ENCODE measurements at places on chromosomes 6 and 20.

GRCh38 chr6:17303444-17303843 is 22.3 kb downstream of the RBM24 start:
- DNase-seq: no peak

- no peak for DNase-seq
Observed at GRCh38 chr6:11650025-11650696, 112.6 kb downstream of the TMEM170B start.

GRCh38 chr6:34658605-34659265 is 37.8 kb downstream of the ILRUN start:
- DNase-seq: no peak

- DNase-seq: no peak
Observed at GRCh38 chr6:11754625-11755271, 23.9 kb downstream of the ADTRP start.

DNA sequence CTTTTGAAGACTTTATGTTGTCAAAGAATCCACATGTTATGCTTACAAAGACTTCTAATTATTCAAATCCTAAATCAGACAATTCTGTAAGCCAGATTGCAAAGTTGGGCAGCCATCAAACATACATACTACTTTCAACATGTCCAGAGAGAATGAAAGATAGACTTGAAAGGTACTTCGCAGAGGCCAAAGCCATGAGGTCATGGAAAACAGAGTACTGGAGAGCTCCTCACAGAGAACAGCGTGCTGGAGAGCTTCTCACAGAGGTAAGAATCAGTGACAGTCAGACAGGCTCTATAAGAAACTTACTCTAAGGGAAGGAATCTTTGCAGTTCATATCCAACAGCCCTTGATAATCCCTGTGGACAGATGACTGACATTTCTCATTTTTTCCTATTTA is 400.2 kb downstream of the GJA1 start:
- no peak for DNase-seq

GRCh38 chr6:32112431-32112980 is 3.4 kb upstream of the TNXB start:
- DNase-seq: no peak

- peak; percentile 30 for DNase-seq
Observed at GRCh38 chr6:166586424-166587156, at the start of gene RAMACL. Gene RAMACL, minus strand, starts transcription at chr6:166586678. Its CDS starts 201 bp downstream, at chr6:166586477.

- no peak for DNase-seq
Observed at GRCh38 chr6:92341201-92341600, 1078.2 kb downstream of the EPHA7 start.

DNA sequence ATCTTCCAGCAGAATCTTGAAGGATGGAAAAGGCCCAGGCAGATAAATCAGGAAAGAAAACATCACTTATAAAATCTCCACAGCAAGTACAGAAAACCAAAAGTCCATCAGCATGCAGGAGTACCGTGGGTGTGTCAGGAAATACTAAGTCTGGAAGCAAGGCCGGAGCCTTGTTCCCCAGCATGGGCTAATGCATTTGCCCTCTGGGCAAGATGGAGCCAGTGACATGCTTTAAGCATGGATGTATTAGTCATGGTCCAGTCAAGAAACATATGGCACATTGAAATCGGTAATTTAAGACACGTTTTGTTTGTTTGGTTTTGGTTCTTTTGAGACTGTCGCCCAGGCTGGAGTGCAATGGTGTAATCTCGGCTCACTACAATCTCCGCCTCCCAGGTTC is 506.0 kb upstream of the JARID2 start:
- DNase-seq: no peak

GRCh38 chr6:106685833-106686232 is 56.5 kb downstream of the QRSL1 start:
- no peak for DNase-seq

DNA sequence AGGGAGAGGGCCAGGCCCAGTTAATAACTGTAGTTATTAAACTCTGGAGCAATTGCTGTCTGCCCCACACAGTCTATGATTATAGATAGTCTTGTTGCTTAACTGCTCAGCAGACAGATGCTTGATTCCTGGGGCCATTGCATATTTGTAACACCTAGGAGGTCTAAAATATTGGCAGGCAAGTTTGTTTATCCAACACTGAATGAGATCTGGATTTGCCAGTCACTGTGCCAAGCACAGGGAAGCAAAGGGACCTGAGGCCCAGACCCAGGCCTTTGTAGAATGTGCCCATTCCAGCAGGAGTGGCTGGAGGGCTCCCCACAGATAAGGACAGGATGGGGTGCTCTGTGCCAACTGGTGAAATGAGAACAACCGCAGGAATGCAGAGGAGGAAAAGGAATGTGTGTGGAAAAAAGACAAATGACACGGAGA is 17.6 kb upstream of the ENTPD6 start:
- no peak for DNase-seq

GRCh38 chr6:148874698-148875293 is 128.0 kb downstream of the UST start:
- DNase-seq: no peak

- no peak for DNase-seq
Observed at GRCh38 chr6:105851606-105852005, 234.5 kb upstream of the PRDM1 start.

DNA sequence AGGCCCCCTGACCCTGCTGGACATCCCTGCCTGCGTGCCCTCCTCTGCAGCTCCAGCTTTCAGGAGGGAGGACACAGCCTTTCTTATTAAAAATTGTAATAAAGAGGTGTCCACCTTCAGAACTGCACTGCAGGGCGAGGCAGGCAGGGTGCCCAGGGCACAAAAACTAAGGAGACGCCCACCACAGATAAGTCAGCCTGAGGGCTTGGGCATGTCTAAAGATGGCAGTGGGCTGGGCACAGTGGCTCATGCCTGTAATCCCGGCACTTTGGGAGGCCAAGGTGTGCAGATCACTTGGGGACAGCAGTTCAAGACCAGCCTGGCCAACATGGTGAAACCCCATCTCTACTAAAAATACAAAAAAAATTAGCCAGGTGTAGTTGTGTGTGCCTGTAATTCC is 7.0 kb upstream of the C20orf144 start:
- no peak for DNase-seq

DNA sequence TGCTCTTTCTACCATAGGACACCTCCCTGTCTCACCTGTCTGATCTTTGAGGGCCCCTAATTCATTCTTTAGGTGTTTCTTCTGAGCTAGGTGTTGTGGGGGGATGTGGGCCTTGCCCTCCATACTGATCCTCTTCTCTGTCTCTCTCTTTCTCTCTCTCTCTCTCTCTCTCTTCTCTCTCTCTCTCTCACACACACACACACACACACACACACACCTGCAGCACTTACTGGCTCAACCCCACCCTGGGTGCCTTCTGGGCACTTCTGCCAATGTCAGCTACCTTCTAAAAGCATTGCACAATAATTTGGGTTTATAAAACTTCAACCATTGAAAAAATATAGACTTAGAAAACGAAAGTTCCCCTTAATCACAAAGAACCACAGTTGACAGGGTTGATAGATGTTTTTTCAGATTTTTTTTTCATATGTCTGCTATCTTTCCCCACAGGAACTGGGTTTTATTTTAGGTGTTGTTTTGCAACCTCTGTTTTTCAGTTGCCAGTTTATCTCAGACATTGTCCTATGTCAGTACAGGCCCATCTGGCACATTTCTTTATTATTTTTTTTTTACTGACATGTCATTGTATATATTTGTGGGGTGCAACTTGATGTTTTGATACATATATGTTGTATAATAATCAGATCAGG is 28.1 kb downstream of the PKIG start:
- no peak for DNase-seq

- DNase-seq: no peak
Observed at GRCh38 chr6:1770435-1770843, 160.7 kb downstream of the FOXC1 start.

- no peak for DNase-seq
Observed at GRCh38 chr6:2881423-2881822, 21.7 kb downstream of the SERPINB9 start.

DNA sequence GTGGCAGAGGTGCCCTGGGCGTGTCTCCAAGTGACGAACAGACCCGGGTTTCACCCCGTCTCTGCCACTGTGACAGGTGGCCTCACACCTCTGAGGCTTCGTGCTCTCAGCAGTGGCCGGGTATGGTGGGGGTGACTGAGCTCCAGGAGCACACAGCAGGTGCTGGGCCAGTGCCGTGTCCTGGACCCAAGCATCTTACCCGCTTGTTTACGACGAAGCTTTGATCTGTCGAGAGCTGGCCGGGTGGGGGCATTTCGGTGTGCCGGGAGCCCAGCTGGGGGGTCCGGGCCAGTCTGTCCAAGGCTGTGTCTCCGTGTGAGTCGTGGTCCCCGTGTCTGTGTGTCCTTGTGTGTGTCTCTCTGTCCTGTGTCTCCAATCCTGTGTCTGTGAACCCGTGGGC is 7.1 kb upstream of the LKAAEAR1 start:
- no peak for DNase-seq

DNA sequence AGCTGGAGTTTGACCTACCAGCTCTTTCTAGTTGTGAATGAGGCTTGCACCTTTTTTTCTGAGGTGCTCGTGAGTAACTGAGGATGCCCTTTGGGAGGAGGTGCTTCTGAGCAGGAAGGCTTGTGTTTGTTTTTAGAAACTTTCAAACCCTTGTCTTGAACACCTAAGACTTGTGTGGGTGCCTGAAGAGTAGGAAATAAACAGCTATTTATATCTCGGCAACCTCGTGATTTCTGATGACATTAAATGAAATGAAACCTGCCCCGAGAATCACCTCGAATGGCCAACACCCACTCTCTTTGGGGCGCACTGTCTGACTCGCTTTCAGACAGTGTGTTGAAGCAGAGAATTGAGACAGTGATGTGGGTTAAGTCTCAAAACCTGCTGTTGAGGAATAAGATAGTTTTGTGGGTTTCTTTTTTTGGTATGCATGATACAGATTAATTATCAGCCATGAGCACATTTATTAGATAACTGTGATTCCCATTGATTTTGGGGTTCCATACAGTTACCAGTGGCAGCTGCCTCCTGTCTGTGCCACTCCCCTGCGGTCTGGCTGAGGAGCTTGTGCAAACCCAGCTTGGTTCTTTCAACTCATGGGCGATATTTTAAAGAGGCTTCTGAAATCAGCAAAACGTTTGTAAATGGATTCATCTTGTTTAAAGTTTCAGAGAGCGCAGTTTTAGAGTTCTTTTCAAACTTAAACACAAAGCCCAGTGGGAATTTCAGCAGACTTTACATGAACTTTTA is 8.4 kb downstream of the IRF4 start:
- DNase-seq: peak; percentile 14

- DNase-seq: no peak
Observed at GRCh38 chr20:52142757-52143156, 48.8 kb downstream of the ZFP64 start.

GRCh38 chr6:16810411-16810810 is 49.2 kb upstream of the ATXN1 start:
- no peak for DNase-seq

DNA sequence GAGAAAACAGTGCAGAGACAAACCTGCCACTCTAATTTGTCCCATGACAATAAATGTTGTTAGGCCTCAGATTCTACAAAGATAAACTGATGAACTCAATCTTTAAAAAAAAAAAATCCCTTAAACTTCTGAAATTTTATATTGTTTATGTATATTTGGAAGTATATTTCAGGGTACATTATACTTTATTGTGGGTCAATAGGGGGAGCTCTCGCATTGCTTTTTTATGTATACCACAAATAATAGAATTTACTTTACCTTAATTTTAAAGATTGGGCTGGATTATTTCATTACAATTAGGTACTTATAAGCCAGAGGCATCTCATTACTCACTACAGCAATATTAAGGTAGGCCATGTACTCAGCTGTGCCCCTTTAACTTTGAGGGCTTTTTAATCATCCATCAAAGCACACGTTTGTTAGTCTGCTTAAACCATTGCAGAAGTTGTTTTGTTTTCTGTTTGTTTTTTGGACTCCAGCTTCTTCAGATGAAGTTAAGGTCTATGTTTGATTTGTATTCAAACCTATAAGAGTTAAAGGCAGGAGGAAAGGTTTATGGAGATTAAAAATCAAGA is 56.3 kb upstream of the EYA4 start:
- DNase-seq: peak; percentile 20

DNA sequence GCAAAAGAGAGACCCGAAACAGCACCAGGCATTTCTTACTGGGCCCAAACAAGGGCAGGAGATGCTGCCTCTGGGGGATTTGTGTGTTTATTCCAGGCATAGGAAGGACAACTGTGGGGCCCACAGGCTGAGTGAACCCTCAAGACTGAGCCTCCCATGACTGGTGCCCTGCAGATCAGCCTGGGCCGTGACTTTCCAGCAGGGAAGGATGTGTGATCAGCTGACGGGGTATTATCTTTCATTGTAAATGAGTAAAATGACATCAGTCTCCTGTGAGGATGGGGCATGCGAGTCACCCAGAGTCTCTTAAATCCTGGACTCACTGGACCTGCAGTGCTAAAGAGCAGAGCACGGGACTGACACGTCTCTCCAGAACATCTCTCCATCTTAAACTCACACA is 3.9 kb upstream of the TEAD3 start:
- peak; percentile 26 for DNase-seq

DNA sequence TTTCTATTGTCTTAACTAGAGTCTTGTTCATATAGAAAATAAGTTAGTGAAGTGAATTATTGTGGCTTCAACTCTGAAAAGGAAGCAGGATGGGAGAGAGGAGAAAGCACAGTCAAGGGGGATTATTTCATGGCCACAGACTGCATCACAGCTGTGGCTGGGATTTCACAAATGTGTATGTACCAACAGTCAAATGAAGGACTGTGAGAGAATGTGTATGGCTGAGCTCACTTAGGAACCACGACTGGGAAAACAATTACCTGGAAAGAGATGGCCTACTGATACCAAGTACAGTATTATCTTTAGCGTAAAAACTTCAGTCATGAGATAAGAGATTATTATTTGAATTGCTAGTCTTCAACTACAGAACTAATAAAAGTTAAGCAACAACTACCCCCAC is 54.9 kb downstream of the SESN1 start:
- no peak for DNase-seq

GRCh38 chr6:52233975-52234823 is 10.1 kb downstream of the IL17F start:
- peak; percentile 72 for DNase-seq

GRCh38 chr6:143695969-143696663 is 18.4 kb downstream of the PHACTR2 start:
- no peak for DNase-seq

DNA sequence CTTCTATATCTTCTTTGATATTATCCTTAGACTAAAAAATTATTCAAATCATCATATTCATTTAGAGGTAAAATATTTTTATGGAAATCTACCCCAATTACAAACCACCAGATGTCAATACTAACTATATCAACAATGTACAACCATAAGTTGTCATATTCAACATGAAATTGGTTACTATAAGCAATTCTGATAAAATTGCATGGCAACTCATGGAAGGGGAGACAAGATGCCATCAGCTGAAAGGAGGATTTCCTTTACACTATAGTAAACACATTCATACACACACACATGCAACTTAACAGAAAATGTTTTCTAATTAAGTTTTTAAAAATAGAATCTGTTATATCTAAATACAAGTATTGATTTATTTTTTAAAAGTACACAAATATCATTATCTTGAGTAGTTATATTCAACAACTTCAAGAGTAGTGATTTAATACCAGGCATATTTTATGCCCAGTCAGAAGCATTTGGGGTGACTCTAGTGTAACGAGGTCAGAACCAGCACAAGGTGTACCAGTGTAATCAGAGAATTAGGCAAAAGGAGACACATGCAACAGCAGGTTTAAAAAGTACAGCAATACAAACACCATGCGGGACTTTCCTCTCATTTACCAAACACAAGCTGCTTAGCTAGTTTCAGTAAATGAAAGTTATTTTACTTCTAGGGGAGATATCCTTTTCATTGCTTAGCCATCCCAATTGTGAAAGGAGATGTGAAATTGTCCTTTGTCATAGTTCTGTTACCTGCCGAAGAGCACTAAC is 1.0 kb downstream of the FILIP1 start:
- DNase-seq: no peak

Data from SW480 (cell line).